ENCODE measurements at places on chromosomes 1 and 21.

- DNase-seq: no peak
Measured at GRCh38 chr1:222852326-222852725, 37.5 kb downstream of the DISP1 start.

DNA sequence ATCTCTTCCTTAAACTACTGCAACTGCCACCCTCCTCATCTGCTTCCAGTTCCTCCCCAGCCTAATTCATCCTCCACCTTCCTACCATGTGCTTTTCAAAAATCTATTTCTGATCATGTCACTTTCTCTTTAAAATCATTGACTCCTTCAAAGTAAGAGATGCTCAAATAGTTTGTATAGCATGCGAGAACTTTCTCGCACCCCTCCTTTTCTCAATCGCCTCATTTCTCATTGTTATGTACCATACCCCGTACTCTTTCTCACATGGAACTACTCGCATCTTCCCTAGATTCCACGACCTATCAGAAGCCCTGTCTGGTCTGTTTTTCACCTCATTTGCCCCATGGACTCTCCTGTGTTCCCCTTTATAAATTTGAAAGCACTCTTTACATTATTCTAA lies 238.2 kb downstream of the NRIP1 start:
- no peak for DNase-seq

GRCh38 chr1:211538287-211538686 lies 40.7 kb downstream of the SLC30A1 start:
- no peak for DNase-seq

DNA sequence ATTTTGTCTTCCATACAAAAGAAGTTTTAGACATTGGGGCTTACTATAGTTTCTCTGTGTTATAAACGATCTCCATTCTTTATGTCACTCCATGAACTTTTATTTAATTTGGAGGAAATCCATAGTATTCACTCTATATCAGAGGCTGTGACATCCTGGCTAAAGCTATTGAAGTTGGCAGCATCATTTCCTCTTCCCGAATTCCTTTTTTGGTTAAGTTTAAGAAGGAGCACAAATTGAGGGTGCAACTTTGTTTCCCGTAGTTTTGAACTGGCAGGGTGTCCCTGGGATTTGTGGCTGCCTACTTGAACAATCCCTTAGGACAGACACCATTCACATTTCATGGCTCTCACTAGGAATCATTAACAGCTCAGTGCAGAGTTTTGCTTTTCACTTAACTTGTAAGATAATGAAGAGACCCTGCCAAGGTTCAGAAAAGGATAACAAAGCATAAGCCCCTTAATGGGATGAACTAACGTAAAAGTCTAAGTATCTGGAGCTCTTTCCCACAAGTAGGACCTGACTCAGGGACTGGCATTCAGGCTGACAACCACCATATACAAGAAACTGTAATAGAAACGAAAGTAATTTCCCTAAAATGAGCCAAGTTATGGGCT lies 13.9 kb downstream of the S1PR1 start:
- DNase-seq: no peak

DNA sequence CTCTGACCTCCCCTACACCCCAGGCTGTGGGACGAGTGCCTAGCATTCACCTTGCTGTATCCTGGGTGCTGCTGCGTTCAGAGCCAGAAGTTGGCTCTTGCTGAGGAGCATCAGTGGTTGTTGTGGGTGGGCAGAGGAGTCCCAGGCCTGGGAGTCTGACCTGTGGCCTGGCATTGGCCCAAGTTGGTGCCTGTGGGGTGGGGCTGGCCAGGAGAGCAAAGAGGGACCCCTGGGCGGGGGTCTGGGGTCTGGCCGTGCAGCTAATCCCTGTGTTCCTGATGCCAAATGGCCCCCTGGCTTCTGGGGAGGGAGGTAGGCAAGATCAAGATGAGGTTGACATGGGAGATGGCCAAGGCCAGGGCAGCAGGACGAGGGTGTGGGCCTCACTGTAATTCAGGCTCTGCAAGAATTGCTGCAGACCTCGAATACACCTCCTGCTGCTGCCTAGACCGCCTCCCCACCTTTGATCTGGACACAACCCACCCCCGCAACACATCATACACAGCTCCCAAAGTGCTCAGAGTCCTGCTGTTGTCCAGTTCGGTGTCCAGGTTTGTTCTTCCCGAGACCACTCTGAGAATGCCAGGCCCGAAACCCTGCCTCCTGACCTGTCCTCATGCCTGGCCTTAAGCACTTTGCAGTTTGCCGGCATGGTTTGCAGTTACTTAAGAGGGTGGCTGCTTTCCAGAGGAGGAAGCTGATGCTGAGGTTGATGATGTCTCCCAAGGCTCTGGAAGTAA lies 28.7 kb downstream of the CDK18 start:
- DNase-seq: no peak

GRCh38 chr1:190479516-190479915 lies 1.9 kb upstream of the BRINP3 start:
- DNase-seq: no peak

DNA sequence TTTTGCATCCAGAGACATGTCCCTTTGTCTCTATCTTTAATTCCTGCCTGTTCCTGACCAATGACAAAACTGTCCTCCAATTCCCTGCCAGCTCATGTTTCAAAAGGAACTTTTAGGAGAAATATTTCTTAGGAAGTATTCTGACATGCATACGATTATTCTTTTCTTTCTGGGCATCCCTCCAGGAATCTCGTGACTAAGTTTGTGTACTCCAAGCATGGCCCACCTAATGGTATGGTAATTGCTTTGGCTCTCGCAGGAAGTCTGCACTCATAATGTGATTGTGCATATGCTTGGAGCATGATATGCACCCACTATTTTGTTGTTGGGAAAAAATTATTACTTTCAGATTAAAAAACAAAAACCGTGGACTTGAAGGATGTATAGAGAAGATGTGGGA lies 256.4 kb downstream of the PRDM2 start:
- DNase-seq: no peak

GRCh38 chr1:234986750-234987414 lies 141.8 kb downstream of the TOMM20 start:
- no peak for DNase-seq

All from thoracic aorta (tissue), 2 donors.